ENCODE measurements at places on chromosomes 12 and 14.

DNA sequence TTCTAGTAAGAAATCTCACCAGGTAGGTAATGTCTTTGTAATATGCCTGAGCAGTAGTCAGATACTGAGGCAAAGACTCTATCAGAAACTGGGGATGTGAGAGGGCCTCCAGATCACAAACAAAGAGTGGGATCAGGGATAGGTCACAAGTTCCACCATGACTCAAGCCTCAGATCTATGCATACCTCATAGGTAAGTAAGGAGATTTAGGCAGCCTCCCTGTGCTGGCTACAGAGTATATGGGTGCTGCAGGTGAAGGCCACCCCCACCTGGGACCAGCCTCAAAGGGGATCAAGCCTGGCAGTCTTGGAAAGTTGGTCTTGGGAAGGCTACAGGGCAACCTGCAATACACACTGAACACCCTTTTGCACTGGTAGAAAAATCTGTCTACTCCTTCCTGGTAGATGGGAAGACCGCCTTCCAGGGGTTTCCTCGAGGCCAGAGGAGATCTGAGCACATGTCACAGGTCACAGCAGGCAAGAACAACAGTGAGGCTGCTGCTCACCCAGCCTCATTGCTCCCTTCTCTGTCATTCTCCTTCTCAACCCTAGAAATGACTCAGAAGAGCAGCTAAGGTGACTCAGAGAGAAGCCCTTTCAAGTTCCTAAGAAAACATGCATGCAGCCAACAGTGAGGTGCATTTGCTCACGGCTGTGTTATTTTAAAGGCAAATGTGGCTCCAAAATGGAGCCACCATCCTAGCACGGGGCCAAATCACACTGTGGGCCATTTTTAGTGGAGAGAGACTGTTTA lies 143.4 kb upstream of the CDKN3 start:
- DNase-seq, result no peak

DNA sequence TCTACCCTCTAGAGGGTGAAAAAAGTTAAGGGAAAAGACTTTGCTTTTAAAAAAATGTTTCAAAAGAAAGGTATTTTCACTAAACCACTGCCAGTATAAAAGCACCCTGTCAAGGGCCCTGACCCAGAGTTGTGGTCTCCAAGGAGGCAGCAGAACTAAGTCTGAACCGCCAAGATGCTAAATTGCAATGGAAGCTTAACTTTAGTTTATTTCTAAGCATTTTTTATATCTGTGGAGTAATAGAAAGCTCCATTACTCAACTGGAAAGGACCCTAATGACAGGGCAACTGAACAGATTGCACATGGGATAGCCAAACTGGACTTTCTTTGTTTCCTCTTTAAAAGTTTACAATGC lies 379.8 kb downstream of the NAV3 start:
- DNase-seq, result no peak

- no peak for DNase-seq
These were observed 26.6 kb downstream of the GPRC5D start for GRCh38 chr12:12925388-12925787.

DNA sequence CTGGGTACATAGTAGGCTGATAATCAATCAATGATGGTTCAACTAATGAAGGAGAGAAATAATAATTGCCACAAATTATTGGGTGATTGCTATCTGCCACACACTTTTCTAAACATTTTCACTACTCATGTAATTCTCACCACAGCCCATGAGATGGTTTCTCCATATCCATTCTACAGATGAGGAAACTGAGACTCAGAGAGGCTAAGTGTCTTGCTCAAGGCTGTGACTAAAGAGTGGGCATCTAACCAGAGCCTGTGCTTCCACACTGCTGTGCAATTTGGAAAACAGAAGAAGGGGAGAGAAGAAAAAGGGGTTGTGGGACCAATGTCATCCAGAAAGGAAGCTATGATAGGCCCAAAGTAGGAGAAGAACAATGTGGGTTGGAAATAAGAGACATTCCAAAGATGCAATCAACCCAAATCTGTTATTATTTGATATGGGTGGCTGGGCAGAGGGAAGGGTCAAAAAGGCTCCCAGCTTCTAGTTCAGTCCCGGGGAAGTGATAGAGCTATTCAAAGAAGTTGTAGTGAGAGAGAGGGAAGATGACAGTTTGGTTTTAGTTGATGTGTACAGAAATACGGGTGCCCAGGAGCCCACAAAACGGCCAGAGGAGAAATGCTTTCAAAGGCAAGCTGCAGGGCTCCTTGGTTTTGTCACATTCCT lies 483 bp upstream of the NR1H4 start:
- no peak for DNase-seq

GRCh38 chr12:79954037-79954610 lies 19.2 kb upstream of the PPP1R12A start:
- DNase-seq, result no peak

Data from H7 (cell line).